ENCODE measurements at places on chromosomes 4 and X.

DNA sequence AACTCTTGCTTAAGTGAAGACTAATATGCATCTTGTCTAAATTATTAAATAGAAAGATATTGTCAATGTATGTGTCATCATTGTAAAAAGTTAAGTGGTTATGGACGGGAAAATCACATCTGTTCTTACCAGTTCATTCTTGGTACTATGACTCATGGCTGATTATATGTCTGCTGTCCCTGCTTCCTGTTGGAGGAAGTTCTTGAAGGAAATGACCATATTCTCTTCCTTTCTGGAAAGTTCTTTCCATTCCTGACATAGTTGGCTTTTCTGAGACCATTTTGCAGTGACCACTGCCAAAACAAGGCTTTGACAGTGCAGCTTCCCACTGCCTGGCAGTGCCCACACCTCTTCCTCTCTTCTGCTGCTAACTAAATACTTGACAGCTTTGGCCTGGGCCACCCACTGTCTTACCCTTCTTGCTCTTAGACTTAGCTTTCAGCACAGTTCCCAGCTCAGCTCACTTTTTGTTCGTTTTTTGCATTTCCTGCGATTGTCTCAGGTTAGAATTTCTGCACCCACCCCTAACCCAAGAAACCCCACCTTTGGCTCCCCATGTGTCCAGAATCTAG, 13.2 kb upstream of the CLDN24 start:
- no peak for DNase-seq

- DNase-seq = no peak
Observed at GRCh38 chrX:139018436-139018835, 306.9 kb upstream of the FGF13 start.

DNA sequence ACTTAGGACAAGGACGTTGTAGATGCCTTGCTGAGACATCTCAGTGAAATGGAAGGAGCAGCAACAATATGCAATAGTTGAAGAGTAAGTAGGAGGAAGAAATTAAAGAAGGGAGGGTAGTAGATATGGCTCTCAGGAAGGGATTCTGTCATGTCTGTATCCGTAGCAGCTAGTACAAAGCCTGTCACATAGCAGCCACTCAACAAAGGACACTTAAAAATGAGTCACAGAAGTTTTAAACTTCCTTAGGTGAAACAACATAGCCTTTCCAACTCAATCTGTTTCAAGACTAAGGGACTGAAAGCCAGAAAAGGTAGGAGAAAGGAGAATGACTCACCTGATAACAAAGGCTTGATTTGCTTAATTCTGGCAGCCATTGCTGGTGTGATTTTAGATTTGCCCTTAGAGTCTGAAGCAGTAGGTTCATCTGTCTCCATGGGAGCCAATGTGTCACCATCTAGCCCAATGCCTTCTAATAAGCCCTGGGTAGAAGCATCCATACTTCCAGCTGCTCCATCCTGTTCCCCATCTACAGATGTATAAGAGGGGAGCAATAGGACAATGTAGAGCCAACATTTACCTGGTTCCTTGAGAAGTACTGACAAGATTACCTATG, 86.6 kb downstream of the HUWE1 start:
- no peak for DNase-seq

DNA sequence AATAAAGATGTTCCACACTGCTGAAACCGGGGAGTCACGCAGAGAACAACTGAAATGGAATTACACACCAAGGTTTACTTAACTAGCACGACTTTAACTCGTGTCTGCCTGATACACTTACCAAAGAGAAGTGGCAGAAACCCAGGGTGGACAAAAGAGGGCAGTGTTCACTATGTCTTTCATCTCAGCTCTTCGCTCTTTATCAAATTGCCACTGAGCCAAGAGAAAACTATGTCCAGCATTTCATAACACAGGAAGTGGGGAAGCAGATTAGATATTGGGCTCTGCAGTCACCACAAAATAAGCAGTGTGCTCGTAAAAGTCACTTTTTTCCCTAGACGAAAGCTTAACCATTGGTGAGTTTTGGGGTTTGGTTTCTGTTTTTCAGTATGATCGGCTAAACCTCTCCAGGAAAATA, 155.7 kb downstream of the CHIC2 start:
- DNase-seq = no peak

DNA sequence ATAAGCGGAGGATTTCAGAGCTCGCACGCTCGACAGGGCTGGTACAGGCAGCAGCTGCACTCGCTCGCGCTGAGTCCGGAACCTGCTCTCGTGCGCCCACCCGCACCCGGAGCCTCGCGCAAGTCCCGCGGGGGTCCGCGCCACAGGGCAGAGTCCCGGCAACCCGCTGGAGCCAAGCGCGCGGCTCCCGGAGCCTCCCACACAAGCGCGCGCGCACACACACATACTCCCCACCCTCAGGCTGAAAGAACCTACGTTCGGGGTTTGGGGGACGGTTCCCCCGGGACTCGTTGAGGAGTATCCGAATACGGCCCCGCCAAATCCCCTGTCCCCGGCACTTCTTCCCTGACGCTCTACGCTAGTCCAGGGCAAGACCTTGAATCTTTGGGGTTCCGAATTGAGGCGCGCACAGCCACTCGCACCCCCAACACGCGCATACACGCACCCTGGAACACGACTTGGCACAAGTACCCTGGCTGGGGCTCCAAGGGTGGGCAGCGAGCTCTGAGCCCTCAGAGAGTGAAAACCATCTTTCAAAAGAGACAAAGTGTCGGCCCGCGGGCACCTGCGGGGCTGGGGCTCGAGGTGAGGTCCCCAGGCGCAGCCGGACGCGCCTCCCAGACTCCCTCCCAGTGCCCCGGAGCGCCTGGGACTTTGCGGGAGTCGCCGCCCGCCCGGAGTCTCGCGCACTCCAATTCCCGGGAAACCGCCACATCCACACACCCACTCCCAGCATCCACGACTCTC, 952 bp downstream of the ANOS1 start:
- no peak for DNase-seq

DNA sequence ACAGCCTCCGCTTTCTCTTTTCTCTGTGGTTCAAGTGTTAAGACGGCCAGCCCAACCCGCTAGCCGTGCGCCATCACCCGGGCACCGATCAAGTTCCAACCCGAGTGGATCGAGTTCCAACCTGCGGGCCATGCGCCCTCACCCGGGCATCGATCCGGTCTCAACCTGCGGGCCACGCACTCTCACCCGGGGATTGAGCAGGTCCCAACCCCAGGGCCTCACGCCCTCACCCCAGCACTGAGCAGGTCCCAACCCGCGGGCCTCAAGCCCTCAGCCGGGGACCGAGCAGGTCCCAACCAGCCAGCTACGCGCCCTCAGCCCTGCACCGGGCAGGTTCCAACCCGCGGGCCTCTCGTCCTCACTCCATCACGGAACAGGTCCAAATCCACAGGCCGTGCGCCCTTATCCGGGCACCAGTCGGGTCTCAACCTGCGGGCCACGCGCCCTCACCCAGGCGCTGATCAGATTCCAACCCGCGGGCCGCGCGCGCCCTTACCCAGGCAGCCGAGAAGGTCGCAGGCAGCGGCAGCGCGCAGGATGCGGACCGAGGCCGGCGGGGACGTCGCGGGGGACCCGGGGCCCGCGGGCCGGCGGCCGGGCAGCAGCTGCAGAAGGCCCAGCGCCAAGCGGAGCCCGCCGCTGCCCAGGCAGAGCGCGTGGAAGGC, 443 bp downstream of the GPR143 start:
- DNase-seq = no peak

DNA sequence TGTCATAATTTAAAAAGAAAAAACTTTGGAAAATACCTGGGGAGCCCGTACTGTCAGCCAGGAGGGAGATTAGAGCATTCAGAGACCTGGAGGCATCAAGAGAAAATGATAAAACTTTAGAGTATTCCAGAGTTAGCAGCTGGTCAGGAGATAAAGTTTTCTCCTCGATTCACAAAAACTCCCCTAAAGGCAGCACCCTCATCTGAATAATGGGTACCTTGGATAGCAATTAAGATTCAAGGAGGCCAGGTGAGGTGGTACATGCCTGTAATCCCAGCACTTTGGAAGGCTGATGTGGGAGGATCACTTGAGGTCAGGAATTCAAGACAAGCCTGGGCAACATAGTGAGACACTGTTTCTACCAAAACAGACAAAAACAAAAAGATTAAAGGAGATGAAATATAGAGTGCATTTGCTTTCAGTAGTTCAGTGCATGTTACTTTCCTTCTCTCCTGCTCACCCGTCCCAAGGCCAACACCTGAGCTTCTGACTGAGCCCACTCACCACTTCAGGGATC, 18.6 kb upstream of the RAB40A start:
- no peak for DNase-seq

DNA sequence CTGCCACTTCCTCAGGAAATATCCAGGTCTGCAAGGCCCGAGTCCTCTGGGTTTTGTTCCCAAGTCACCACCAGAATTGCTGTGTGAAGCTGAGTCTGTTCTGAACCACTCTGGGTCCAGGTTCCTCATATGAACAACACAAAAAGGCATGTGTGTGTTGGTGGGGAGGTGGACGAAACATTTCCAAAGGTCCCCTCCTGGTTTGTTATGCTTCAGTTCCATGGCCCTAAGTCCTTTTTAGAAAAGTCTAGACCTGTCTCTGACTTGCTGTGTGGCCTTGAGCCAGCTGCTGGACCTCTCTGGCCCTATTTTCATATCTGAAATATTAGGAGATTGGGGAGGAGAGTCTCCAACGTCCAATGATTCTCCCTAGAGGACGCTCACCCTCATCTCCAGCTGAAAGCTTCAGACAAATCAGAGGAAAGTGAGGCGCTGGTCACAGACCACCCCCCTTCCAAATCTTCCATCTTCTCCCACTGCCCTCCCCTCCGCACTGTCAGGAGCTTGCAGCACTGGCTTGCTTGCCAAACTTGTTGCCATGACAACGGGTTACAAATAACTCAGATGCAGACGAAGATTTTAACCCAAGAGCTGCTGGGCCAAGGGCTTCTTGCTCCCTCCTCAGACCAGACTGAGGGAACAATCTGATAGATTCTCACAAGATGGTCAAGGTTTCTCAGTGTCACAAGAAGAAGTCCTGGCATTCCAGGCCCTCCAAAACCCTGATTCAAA, 64.5 kb downstream of the SMC1A start:
- no peak for DNase-seq

GRCh38 chr4:142960867-142961644, 115.0 kb upstream of the INPP4B start:
- DNase-seq = no peak

- no peak for DNase-seq
Observed at GRCh38 chrX:150507251-150507856, 61.1 kb upstream of the MTM1 start.

DNA sequence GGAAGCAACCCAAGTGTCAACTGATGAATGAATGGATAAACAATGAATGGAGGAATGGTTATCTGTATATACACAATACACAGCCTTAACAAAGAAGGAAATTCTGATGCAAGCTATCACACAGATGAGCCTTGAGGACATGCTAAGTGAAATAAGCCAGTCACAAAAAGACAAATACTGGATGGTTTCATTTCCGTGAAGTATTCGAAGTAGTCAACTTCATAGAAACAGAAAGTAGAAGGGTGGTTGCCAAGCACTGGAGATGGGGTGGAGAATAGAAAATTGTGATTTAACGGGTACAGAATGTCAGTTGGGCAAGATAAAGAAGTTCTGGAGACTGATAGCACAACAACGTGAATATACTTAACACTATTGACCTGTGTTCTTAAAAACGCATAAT, 28.2 kb downstream of the CENPU start:
- DNase-seq = no peak

GRCh38 chr4:153592064-153592463, 92.0 kb upstream of the TLR2 start:
- DNase-seq = no peak

- DNase-seq = no peak
Observed at GRCh38 chrX:24190500-24191156, 41.1 kb downstream of the ZFX start.

GRCh38 chrX:41245641-41246040, 88.3 kb upstream of the DDX3X start:
- no peak for DNase-seq

- DNase-seq = no peak
Observed at GRCh38 chr4:168540086-168540485, 43.2 kb downstream of the PALLD start.

DNA sequence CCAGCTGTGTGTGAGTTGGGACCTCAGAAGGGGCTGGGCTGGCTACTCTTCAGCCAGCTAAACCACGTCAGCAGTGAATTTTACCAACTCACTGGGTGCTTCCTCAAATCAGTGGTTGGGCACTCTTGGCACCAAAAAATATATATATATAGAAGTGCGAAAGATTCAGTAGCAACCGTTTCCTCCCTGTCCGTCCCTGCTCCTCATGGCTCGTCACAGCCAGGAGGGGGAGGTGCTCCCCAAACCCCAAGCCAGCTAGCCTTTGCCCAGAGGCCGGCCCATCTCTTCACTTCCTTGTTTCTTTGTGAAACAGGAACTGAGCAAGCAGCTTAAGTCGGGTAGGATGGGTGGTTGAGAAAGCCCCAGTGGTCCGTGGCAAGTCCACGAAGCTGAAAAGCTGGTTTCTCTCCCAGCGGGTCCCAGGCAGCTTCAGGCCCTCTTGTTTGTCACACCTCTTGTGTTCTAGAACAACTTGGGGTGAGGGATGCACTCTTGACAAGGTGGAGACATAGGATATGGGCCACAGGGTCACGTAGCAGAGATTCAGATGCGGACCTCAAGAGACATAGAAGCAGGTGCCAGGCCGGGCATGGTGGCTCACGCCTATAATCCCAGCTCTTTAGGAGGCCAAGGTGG, 6.8 kb upstream of the SASH3 start:
- no peak for DNase-seq

DNA sequence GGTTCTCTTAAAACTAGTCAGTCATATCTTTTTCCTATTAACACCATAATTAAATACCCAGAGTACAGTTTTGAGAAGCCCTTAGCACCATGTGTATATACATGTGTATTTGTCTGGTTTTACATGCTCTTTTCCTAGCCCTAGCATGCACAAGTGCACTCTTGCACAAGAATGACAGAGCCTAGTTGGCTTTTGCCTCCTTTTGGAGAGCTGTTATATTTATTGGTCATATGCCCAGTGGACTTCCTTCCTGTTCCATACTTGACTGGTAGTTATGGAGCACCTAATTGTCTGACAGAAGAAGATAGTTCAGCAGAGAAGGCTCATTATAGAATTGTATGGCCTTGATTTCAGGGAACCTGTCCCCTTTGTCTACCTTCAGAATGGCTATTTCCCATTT, 155.6 kb downstream of the ARX start:
- no peak for DNase-seq

DNA sequence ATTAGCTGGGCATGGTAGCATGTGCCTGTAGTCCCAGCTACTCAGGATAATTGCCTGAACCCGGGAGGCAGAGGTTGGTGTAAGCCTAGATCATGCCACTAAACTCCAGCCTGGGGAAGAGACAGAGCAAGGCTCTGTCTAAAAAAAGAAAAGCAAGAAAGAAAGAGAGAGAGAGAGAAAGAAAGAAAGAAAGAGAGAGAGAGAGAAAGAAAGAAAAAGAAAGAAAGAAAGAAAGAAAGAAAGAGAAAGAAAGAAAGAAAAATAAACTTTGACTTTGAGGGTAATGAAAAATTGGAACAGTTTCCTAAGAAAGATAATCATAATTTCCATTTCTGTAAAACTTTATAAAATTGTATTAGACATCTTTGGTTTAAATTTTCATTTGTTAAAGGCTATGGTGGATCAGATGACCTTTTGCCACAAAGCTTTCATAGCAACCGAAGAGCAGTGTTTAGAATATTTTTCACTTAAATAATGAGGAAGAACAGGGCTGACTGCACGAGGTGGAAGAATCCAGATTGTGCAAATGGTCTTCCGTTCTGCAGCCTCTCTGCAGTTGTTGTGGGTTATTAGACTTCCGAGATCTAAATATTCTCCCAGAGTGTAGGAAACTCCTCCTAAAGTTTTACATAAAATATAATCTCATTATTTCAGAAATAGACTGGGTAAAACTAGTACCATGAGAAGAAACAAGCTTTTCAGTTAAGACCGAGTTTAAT, 55.9 kb downstream of the RBM47 start:
- no peak for DNase-seq

GRCh38 chrX:101668143-101668542, 8.5 kb upstream of the ARMCX2 start:
- no peak for DNase-seq
